Inflammatory macrophage treated with lipopolysaccharide for 1 hour (primary cell): ENCODE measurements at places on chromosomes 7 and 10.

GRCh38 chr7:134357486-134357885 is 40.8 kb upstream of the SLC35B4 start:
- no peak for DNase-seq

DNA sequence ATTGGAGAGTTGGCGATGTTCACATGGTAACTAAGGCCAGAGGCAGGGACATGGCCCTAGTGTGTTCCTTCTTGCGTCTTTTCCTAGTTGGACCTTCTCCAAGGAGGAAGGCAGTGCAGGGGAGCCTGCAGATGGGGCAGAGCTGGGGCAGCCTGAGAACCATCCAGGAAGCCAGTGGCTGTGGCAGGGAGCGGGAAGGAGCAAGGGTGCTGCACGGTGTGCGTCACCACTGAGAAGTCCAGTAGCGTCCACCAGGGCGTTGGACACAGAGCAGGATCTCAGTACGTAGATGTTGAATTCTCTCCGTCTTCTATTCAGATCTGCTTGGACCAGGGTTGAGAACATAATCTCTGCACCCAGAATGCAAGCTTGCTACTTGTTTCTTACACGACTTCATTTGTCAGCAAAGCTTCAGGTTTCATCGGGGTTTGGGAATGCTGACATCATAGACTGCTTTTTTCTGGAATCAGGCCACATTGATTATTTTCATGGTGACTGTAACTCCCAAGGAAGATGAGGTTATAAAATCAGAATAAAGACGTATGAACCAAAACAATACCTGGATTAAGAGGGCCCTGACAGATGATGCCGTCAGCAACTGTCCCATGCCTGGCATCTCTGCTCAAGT is 130.3 kb downstream of the HECW1 start:
- no peak for DNase-seq

DNA sequence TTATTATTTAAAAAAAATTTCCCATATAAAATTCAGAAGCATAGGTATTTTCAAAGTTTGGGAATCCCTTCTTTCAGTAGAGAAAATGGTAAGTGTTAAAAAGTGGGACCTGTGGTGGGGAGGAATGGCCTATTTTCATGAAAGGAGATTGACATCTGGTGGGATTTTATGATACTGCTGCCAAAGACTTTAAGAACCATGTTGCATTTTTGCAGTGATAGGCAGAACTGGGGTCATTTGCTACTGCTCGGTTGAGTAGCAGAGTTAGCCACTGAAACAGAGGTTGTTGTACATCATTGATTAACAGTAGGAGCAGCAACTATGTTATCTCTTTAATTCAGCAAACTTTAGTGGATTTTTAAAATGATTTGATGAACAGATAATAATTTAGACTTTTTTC is 4.4 kb downstream of the BICC1 start:
- no peak for DNase-seq

GRCh38 chr10:92239151-92239599 is 51.7 kb downstream of the CPEB3 start:
- no peak for DNase-seq

DNA sequence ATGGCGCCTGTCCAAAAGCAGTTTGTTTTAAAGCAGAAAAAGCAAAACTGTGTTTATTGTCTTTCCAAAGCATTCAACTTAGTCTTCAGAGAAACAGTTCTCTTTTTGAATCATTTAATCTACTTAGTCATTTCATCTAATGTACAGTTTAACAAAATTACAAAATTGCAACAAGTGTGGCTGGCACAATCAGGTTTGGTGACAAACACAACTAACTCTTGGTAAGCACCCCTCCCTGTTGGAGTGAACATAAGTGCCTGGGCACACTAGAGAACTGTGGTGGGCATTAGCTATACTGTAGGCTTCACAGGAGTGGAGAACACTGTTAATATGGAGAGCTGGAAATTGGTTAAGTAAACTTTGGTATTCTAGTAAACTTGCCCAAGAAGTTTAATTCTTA is 6.9 kb downstream of the CREM start:
- DNase-seq = no peak

DNA sequence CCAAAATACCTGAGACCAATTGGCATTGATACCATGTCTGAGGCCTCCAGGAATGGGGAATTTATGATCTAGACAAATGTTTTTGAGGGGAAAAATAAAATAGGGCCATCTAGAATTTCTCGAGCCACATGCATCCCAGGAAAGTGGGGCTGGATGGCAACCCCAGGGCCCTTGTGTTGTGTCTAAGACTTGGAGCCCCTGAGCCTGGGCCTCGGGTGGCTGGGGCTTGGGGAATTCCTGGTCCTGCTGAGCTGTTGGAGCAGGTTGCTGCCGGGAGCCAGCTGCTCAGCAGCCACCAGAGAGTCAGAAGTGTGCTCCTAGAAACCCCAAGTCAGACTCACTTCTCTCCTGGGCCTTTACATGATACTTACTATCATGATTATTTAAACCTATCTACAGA is 172.9 kb downstream of the WDR37 start:
- no peak for DNase-seq

DNA sequence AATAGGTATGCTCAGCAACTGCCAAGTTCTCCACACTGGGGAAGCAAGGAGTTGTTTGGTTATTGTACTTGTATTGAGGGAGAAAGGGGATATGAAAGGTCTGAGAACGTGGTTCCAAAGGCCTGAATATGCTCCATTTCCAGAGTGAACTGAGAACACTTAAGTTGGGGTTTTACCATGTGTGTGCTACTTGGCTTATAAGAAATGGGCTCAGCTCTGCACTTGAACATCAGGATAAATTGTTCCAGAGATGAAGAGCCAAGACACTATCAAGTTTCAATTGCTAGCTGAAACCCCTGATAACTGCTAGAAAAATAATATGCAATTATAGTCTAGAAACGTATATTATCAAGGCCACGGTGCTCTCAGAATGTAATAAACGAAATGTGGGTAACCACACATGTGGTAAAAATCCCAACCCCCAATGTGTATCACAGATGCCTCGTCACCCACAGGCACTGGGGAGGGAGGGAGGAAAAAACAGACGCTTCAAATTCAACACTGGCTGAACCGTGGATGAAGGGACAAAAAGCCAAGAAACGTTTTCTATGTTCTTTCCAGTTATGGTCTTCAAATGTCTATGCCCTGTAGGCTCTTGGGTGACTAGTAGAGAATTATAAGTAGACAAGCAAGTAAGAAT is 16.3 kb downstream of the ELMO1 start:
- DNase-seq = no peak

GRCh38 chr7:134948736-134949135 is 37.6 kb upstream of the AGBL3 start:
- DNase-seq = no peak

DNA sequence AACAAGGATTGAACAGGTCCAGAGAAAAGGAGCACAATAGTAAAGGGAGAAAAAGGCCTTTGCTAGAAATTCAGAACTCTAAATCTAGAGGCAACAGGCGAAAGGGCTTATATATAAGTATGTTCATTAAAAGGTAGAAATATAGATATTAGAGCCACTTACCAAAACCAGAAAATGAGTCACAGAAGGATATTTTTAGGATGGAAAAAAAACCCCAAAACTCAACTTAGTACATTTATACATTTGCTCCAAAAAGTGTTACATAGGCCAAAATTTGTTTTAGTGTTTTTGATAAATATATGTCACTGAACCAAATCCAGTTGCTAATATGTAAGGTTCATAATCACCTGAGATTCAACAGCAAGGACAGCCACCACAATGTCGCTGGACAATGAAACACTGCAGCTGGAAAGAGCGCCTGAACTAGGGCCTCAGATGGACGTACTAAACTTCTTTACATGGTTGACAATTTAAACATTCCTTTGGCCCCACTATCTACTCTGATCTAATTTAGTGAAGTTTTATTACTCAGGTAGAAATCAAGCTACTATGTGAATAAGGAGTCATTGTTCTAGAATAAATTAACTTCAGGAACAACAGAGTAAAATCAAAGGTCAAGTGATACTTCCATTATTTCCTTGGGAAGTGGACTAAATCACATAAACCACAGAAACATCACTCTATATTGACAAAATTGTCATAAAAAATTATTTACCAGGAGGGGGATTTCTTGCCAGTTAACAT is 10.9 kb downstream of the FAM3C start:
- no peak for DNase-seq

DNA sequence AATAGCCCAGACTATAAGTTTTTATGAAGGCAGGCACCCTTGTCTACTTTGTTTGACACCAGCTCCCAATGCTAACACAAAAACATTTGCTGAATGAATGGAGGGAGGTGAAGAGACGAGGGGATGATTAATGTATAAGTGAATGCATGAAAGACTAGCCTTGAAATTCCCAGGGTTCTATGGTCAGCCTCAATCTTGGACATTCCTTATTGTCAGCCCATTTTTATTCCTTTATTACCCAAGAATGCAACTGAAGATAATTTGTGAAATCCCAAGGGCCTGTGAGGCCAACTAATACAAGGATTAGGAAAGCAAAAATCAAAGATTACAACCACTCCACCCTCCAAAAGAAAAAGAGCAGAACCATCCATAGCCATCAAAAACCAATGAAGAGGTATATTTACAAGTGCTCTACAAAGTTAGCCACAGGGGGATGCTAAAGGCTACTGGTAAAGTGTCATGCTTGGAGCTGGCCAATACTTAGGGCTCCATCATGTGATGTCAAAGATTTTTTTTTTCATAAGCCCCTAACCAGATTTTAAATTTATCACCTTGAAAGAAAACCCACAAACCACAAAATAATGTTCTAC is 40.0 kb upstream of the ASAH2 start:
- DNase-seq = peak; percentile 44

DNA sequence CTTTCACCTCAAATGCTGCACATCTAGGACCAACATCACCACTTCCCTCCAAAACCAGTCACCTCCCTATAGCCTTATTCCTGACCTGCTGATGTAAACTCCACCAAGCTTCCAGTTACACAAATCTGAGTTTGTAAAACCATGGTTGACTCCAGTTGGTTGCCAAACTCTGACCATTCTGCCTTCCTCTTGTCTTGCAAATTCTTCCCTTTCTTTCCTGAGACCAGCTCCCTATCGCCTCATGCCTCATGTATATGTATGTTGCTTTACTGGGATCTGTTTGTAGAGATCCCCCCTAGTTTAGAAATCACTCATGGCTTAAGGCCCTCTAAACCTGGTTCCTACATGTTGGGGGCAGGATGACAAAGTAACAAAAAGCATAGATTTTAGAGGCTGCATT is 31.3 kb downstream of the PAX2 start:
- no peak for DNase-seq

GRCh38 chr7:33534833-33535232 is 370.5 kb upstream of the BMPER start:
- DNase-seq = no peak

DNA sequence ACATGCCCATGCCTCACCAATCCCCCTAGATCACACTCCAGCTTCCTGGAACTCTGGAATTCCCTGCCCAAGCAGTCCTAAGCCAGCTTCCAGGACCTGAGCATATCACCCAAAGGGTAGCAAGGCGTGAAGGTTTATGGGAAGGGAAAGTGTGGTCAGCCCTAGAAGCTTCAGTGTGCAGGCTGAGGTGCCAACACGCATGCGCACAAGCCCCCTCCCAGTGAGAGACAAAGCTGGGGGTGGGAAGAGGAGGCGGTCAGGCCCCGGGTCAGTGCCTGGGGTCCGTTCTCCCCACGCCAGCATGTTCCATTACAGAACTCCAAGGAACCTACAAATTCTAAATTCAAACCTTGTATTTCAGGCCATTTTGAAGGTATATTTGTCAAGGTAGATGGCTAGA is 103.6 kb upstream of the C7orf33 start:
- DNase-seq = no peak

- no peak for DNase-seq
Measured at GRCh38 chr7:158760936-158761335, 56.3 kb upstream of the NCAPG2 start.

DNA sequence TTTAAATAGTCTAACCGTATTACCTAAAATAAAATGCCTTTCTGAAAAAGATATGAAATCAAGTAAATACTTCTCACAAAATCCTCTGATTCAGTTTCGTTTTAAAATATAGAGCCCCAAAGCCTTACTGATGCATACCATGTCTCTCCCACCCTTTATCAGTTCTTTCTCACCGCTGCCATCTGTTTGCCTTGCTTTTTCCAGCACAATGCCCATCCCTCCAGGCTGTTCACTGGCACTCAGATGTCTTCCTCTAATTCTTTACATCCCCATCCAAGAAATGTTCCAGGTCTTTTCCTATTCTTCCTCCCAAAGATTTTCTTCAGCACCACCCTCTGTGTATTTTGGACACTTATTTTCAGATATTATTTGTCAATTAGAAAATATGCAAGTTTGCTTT is 116.5 kb upstream of the LRRN3 start:
- DNase-seq = no peak

- no peak for DNase-seq
Measured at GRCh38 chr7:86747698-86748097, 104.0 kb downstream of the GRM3 start.

GRCh38 chr7:156005202-156005691 is 193.0 kb upstream of the SHH start:
- DNase-seq = no peak

DNA sequence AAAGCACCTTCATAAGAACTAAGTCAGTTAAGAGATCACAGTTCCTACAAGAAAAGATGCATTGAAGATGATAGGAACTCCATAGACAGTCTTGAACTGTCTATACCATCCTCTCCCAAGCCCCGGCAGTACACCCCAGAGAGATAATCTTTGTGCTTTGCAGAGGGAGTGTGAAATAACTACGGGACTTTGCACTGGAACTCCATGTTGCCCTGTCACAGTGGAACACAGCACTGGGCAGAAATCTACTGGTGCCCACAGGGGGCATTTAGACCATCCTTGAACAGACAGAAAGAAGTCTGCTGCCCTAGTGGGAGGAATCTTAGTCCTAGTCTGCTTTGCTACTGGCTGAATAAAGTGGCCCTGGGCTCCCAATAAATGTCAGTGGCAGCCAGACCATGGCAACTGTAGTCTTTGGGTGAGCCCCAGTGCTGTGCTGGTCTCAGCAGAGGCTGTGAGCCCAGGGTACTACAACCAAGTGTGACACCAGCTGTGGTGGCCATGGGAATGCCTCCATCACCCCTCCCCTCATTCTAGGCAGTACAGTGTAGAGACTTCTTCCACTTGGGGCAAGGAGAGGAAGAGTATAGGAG is 107.7 kb upstream of the TMEM168 start:
- DNase-seq = no peak

- DNase-seq = no peak
Measured at GRCh38 chr10:131779661-131780394, 121.0 kb upstream of the PPP2R2D start.

DNA sequence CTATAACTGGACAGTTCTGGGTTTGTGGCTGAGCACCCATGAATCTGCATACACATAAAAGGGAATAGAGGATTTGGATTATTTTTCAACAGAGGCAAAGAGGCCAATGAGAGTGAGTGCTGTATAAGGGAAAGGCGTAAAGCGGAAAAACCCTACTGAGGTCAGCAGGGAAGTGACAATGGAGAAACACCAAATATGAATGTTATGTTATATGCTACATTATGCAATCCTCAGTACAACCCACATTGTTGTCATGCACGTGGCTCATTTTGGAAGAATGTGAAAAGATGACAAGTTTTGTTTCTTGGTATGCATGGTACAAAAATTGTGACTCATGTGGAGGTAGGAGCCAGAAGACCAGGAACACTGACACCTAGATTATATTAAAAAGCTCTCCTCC is 113.6 kb upstream of the AMPH start:
- DNase-seq = peak; percentile 71
